ENCODE measurements at places on chromosomes 3 and 15.
A peak's percentile ranks its signal among the peaks of the same experiment; 100 is the strongest.

- peak; percentile 29 for DNase-seq
These were observed 204.9 kb downstream of the CADPS start for GRCh38 chr3:62670351-62670750.

DNA sequence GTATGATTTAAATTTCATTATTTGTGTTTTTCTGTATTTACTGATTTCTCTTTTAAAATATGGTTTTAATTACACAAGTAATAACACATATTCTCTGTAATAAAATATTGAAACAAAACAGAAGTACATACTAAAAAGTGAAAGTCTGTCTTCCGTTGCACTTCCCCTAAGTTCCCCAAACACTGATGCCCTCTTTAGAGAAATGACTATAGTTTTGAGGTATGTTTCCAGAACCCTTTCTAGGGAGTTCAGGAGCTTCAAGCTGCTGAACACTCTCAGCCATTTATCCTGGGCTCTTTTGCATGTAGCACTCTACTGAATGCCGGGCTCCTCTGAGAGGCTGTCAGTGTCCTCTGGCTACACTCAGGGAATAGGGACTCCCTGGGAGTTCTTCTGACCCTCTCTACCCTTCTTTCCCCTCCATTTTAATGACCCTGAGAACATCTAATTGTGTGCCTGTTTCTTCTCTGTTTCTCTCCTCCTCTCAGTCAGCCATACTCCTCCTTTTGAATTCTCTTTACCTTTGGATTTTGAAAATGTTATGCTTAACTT is 60.4 kb upstream of the KCNAB1 start:
- DNase-seq = no peak

GRCh38 chr3:40720863-40721262 is 196.1 kb downstream of the ZNF621 start:
- no peak for DNase-seq

- DNase-seq = no peak
These were observed 665.6 kb upstream of the NECTIN3 start for GRCh38 chr3:110405830-110406585.

GRCh38 chr15:45265506-45265905 is 13.5 kb downstream of the SLC28A2 start:
- no peak for DNase-seq

GRCh38 chr3:116757315-116757714 is 47.7 kb downstream of the TUSC7 start:
- no peak for DNase-seq

DNA sequence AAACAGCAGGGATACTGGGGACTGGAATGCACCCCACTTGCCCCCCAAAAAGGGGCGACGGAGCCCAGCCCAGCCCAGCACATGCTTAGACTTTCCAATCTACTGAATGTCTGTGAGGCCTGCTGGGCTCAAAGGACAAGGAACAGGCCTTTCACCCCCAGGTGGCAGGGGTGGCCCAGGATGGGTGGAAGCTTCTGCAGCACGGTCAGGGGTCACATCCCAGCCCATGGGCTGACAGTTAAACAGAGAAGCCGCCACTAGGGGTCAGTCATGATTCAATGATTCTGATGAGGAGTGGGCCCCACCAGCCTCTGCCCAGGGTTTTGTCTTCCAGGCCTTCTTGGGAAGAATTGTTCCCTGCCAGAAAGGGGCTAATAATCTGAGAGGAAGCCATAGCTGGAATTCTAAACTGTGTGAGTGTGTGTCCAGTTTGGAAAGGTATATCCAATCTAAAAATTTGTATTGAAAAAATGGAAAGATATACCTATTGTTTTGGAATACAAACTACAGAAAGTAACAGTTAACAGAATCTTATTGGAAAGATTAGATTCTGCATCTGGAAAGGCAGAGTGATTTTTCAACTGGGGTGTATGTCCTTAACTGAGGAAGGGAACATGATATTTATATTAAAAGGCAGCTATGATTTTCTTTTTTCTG is 2.2 kb downstream of the CHRNB4 start:
- peak; percentile 24 for DNase-seq

GRCh38 chr3:57078635-57079473 is 18.4 kb downstream of the SPATA12 start:
- no peak for DNase-seq

DNA sequence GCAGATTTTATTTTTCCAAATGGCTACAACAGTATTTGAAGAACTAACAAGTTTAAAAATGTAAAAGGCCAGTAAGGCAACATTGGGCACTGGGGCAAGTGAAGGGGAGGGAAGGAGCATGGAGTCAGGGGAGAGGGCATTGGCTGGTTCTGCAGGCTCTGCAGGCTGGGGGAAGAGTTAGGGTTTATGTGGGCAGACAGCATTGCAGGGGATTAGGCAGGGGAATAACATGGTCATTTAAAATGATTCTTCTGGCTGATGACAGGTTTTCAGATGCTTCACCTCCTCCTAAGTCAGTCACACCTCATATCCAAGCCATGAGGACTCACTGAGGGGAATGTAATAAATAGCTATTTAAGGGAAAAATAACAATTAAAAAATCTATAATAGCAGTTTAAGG is 52.6 kb downstream of the BTD start:
- DNase-seq = no peak

- no peak for DNase-seq
These were observed 77.5 kb downstream of the RPLP1 start for GRCh38 chr15:69529961-69530633.

DNA sequence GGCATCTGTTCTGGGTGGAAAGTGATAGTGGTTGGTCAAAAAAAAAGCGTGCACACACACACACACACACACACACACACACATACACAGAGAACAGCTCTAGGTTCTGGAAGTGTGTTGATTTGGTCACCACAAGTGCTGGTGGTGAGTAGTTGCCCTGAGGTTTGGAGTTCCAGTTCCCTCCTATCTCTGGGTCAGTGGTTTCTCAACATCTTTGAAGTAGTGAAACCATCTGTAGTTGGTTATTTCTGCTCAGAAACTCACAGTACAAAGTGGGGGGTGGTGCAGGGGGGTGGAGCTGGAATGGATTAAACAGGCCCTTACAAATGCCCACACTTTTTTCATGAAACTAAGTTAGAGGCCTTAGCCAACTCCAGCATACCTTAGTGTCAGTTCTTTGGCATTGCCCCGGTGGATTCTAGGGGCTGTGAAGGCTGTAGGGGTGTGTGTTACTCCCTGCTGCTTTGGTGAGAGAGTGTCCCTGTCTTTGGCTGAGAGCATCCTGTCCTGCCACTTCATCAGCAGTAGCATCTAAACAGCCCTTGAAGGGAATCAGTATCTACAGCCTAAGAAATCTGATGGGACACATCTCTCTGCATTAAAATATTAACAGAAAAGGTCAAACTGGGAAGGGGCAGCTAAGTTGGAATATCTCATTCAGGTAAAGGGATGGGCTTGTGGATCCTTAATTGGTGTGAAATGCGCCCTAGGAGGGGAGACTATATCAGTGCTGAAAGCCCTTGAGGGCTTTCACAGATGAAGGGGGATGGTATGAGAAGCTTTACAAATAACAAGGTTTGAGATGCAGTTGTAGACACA is 20.6 kb downstream of the SMAD3 start:
- DNase-seq = peak; percentile 96

DNA sequence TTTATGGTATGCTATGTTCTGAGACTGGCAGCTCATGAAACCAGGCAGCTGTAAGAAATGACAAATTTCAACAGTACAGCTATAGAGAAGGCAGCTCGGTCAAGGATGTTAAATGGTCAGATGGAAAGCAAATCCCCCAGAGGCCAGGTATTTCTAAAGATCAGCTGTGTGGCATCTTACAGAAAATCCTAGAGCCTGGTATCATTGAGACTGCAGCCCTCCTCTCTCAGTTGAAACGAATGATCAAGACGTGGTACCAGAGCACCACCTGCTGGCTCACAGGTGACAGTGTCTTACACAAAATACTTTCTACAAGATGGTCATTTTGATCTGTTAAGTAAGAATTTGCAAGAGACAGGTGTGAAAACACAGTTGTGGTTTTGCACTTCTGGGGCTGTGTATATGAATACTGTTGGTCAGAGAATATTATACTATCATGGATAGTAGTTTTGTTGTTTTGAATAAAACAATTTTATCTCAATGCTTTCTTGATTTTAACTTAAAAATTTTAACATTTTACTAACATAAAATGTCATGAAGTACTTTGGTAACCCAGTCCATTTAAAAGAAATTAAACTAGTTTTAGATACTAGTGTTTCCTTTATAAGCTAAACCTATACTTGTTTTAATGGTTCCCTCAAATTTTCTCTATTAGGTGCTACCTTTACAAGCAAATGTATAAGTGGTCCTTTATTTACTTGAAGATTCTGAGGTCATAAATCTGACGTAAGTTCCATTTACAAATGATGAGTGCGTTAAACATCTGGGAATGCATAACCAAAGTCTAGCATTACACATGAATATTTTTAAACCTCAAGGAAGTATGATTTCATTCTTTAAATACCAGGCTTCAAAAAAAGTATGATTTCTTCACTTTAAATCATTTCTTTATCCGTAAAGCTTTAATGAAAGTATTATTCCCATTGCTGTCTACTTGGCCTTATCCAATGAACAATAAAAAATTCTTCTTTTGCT is 121.8 kb downstream of the PDZRN3 start:
- peak; percentile 91 for DNase-seq

DNA sequence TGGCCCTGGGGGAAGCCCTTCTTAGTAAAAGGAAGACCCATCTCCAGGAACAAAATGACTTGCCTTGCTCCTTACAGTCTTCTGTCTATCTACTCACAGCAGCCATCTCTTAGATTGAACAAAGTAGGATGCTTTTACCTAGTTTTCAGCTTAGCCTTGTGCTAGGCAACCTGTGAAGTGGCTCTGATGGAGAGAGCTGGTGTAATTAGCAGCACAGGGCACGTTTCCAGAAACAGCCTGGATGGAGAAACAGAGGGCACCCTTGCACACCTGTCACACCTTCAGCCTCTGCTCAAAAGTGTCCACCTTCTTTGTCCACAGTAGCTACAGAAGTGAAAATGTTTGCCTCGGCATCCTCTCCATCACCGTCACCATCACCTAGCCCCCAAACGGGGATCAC is 292.9 kb downstream of the RORA start:
- DNase-seq = no peak

DNA sequence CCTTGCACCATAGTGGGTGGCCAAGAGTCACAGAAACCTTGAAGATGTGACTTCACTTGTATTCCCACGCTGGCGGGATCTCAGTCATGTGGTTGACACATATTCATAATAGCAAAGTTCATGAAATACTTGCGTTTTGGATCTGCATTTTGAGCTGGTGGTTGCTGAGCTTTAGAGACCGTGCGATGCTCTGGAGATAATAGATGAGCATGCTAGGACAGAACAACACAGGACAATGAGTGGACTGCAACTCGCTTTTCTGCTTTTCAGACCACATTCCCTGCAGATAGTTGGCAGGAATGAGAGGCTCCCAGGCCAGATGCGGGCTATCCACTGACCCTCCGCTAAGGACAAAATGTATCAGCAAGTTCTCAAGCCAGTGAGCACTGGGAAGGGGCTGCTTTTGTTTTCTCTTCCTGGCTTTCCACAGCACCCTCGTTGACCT is 13.8 kb upstream of the STARD5 start:
- no peak for DNase-seq

DNA sequence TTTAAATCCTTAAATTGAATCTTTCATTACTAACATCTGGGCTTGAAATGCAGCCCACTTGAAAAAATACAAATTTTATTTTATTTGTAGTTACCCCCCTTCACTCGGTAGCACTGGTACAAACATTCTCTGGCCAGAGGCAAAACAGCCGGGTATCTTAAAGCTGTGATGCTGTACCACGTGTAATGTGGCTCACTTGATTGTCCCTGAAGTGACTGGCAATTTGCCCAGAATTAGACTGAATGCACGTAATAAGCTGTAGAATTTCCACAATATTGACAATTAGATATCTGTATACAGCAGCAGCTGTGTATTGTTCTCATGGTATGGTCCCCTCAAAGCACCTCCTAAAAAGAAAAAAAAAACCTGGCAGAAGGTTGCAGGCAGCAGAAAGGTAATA is 192.8 kb upstream of the TBC1D5 start:
- no peak for DNase-seq

GRCh38 chr3:192277477-192277876 is 449.9 kb downstream of the FGF12 start:
- no peak for DNase-seq

DNA sequence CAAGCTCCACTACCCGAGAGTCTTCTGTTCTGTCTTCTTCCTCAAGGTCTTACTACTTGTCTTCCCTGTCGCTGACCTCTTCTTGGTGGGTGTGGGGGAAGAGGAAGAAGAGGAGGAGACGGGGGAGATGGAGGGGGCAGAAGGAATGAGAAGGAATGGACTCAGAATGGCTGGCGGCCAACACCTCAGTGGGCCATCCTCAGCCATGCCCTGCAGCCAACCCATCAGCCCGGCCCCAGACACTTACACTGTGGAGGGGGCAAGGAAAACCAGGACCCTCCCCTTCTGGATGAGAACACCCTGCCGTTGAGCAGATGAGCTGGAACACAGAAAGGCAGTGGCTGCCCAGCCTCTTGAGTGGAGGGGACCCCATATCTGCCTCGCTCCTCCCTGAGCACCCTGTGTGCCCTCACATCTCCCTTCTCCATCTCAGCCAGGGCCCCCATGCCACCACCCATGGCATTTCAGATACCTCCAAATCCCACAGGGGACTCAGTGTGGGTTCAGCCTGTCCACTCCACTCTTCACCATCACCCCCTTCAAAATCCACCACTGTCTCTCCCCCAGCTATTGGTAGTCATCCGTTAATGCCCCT is 45.5 kb upstream of the PRR23E start:
- no peak for DNase-seq

DNA sequence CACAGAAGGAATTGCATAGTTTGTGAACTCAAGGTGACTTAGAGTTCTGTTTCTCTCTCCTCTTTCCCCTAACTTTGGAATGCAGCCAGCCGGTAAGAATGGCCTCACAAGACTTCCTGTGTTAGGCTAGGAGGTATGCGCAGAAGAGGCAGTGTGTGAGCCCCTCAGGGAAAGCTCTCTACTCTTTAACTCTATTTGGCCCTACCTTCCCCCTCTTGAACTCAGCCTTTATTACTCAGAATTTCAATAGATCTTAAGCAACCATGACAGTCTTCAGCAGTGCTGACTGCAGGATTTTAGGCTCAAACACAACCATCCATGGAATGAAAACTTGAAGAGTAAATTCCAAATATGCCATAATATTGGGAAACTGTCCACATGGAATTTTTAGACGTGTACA is 209.5 kb downstream of the DTWD1 start:
- peak; percentile 71 for DNase-seq

DNA sequence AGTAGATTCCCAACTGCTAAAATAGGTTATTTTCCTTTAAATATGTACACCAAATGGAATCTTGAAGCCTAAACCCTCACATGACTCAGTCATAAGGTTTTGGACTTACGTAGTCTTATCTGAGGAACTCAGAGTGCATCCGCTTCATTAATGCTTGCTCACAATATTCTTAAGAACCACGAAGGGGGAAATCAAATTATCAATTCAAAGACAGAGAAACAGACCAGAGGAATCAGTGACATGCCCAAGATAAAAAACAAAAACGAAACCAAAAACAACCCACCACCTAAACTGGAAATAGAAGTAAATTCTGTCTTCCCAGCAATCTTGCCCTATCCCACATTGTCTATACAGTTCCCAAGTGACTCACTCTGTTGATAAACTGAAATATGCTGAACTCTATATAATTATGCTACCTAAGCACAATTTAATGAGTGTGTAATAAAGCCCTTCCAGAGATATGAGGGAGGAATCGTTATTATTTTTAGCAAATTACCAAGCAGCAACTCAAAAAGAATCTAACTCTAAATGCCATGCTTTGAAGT is 135.4 kb upstream of the CBLB start:
- DNase-seq = peak; percentile 93

- DNase-seq = no peak
These were observed 9.4 kb upstream of the ERC2 start for GRCh38 chr3:56477646-56478045.

Measured in iris pigment epithelial cell (primary cell).